GOT3 (cell line): ENCODE measurements at places on chromosomes 5 and 9.

DNA sequence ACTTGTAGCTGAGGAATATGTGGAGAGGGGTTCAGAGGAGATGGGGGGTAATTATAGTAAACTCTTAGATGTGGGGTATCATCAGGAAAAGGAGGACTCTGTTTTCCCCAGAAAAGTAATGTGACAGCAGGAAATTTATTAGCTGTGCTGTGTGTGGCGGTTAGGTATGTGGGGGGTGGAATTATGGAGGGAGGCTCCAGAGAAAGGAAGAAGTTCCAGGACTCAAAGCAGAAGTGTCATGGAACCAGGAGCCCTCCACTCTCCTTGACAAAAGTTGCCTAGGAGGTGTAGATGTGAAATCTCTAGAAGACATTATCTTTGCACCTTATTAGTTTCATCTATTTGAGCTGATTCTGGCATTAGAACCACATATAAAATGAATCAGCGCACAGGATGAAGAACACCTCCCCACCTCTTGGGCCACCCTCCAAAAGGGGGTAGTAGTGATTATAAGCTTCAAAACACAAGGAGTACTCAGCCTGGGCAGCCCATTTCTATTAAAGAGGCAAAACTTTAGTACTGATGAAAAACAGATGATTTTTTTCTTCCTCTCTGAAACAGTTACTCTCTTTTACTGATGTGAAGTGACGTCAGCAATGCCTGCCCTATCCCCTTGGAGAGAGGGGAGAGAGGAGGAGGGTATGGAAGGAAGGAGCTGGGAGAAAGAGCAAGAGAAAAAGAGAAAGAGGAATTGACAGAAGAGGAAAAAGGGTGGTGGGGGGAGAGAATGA is 18.2 kb downstream of the NR2F1 start:
- DNase-seq: no peak

DNA sequence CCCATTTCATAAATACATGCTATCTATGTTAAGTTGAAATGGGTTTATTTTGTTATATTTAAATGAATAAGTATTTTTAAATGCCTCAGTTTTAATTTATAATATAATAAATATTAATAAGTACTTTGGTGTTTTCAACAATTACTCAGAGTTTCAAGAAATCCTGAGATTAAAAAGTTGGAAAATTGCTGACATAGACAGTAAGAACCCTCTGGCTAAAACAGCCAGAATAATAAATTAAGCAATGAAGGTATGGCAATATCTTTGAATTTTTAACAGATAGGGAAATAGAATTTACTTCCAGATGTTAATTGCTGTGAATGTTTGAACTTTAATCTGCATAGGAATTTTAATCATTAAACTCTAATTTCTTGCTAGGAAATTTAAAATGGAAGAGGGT is 83.6 kb downstream of the ZNF622 start:
- no peak for DNase-seq

DNA sequence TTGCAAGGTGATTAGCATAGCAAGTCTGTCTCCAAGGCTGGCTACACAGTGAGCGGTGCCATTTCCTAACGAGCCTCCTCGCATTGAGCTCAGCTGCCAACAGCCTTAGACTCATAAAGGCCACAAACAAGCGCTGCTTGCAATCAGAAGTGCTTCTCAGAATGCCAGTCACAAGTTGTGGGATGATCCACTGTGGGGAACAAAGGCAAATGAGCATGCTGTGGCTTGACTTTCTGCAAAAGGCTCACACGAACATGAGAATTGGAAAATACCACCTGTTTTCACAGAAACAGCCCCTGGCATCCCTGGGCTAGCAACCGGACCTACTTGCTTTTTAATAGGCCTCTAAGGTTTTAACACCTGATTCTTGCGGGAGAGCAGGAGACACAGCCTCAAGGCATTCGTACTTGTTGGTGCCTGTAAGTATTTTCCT is 215.5 kb downstream of the FANCC start:
- no peak for DNase-seq

- no peak for DNase-seq
Observed at GRCh38 chr5:121741156-121741555, 110.5 kb upstream of the FTMT start.

GRCh38 chr5:76445063-76445462 is 42.0 kb downstream of the IQGAP2 start:
- no peak for DNase-seq

GRCh38 chr5:40834391-40834848 is 602 bp downstream of the RPL37 start:
- no peak for DNase-seq

- no peak for DNase-seq
Observed at GRCh38 chr9:29625292-29625731, 2052.0 kb upstream of the C9orf72 start.

DNA sequence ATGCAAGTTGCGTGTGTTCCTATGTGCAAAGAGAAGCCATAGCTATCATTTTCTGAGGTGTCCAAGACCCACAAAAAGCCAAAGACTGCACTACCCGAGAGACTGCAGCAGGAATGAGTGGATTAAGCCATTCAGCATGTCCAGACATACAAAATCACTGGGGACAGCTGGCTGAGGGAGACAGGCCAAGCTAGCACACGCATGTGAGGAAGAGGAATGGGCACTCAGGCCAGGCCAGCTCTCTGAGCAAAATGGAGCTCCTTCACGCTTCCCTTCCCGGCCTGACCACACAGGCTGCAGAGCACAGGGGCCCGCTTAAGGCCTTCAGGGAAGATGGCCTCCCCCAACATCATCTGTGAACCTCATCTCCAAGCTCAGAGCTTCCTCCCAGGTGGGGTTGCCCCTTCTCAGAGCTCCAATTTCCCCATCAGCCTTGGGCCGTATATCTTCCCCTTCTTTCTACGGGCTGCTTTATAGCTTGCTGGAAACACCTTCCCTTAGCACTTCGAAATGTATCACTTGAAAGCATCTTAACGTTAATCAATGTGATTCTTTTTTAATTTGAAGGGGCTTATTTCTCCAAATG is 8.4 kb downstream of the DCANP1 start:
- no peak for DNase-seq

GRCh38 chr5:1930880-1931603 is 48.3 kb upstream of the IRX4 start:
- no peak for DNase-seq

DNA sequence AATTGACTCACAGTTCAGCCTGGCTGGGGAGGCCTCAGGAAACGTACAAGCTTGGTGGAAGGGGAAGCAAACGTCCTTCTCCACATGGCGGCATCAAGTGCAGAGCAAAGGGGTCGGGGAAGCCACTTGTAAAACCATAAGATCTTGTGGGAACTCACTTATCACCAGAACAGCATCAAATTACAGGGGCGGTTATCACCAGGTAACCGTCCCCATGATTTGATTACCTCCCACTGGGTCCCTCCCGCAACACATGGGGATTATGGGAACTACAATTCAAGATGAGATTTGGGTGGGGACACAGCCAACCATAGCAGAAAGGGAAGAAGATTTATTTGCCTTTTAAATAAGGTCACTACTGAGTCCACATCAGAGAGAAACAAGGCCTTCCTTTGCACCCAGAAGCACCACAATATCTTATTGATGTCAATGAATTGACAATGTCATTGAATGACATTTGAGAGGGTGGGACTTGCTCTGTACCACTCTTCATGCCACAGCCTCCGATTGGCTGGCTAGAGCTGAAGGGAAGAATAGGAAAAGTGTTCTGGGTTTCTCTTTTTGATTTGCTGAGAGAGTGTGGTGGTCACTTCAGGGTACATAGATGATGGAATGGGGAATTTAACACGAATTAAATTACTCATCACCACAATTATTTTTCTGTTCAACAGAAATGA is 11.0 kb downstream of the SKP2 start:
- no peak for DNase-seq

GRCh38 chr9:76023715-76024195 is 133.3 kb downstream of the PCSK5 start:
- no peak for DNase-seq

- no peak for DNase-seq
Observed at GRCh38 chr9:16294133-16294770, 576.2 kb downstream of the BNC2 start.

DNA sequence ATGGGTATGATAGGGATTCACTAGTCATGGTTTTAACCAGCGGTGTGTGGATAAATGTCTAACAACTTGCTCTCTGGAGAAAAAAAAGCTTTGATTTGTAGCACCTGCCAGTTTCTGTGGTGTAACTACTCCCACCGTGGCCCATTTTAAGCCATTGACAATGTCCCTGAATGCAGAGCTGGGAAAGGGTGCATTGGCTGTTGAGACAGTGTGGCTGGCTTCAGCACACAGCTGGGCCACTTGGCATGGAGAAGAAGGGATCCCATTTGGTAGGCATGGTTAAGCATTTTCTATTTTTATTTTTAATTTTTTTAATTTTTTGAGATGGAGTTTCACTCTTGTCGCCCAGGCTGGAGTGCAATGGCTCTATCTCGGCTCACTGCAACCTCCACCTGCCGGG is 31.5 kb upstream of the SYNPO start:
- no peak for DNase-seq

DNA sequence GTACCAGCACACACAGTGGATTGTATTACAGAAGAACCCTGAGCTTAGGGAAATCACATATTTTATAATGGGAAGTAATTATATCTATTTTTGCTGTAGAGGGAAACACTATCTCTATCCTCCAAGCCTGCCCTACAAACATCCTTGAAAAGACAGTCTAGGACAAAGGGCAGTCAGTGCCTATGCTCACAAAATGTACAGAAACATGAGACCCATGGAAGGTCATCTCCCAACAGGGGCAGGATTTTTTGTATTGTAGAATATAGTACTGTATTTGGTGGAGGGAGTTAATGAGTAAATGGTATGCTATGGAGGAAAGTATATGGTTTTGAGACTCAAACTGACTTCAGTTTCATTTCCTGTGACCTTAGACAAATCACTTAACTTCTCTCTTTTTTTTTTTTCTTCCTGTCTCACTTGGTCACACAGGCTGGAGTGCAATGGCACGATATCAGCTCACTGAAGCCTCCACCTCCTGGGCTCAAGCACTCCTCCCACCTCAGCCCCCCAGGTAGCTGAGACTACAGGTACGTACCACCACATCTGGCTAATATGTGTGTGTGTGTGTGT is 5.8 kb upstream of the RAB14 start:
- no peak for DNase-seq

GRCh38 chr5:150562832-150563231 is 54.9 kb downstream of the NDST1 start:
- DNase-seq: no peak

- no peak for DNase-seq
Observed at GRCh38 chr5:73693573-73694061, 67.6 kb downstream of the ARHGEF28 start.

DNA sequence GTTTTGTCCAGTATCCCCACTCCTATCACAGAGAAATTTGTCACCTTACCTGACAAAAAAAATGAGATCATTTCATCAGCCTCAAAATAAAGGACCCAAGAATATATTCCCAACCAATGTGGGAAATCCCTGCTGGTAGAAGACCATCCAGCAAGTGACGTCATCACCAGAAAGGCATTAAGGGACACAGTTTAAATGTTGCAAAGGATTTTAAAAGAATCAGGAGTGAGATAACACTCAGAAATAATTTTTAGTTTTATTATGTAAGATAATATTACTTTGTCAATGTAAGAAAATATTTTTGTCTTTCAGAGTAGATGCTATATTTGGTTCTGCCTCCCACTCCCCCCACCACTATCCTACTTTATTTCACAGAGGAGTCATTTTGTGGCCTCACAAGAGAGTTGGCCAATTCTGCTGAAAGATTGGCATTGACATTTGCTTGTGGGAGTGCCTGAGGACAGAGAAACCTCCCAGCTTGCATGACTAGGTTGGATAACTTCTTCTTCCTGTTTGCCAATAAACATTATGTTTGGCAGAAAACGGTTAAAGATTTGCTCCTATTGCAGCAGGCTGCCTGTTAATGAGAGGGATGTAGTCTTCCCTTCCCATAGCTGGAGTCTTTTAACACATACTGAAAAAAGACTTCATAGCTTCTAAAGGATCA is 288.6 kb upstream of the DAB2 start:
- DNase-seq: no peak

GRCh38 chr5:161547738-161548486 is 1.4 kb upstream of the GABRB2 start:
- DNase-seq: no peak

- no peak for DNase-seq
Observed at GRCh38 chr5:92945605-92946097, 635.4 kb downstream of the NR2F1-AS1 start.

DNA sequence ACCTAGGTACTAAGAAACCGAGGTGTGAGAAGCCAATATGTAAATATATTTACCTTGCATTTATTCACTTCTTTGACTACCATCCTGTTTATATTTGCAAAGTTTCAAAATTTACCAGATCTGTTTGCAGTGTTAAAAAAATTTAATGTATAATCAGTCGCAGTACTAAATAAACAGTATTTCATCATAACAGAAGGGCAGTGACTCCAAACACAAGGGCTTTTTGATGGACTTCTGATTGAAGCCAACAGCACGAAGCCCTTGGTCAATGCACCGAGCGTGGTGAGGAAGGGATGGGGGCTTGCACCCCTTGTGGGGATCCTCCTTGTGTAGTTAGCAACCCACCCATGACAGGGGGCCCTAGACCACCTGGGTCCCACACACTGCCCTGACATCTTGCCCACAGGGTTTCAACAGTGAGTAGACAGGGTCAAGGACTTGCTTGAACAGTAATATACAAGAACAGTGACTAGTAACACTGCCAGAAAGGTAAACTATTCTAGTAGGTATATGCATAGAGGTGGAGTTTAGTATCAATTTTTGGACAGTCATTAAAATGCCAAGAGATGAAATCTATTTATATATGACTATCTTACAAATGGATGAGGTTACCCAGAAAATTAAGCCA is 52.6 kb upstream of the TBC1D9B start:
- no peak for DNase-seq

DNA sequence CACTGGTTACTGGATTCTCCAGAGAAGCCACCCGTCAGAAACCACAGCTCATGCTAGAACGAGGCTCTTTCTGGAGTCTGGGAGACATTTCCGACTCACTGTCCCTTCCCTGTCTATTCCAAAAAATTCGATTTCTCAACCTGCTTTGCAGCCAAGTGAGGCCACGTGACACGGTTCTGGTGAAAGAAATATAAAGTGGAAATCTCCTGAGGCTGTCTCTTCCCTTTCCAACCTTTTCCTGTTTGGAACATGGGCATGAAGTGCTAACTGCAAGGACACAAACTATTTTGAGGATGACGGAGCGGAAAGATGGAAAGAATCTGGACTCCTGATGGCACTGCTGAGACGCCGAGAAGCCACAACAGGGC is 6.1 kb upstream of the PTGS1 start:
- no peak for DNase-seq
